ENCODE measurements at places on chromosomes 7 and 10.
A peak's percentile ranks its signal among the peaks of the same experiment; 100 is the strongest.

GRCh38 chr7:36051501-36051900, 101.6 kb upstream of the EEPD1 start:
- DNase-seq = no peak

GRCh38 chr10:37700886-37701780, 156.3 kb downstream of the ZNF248 start:
- DNase-seq = no peak

DNA sequence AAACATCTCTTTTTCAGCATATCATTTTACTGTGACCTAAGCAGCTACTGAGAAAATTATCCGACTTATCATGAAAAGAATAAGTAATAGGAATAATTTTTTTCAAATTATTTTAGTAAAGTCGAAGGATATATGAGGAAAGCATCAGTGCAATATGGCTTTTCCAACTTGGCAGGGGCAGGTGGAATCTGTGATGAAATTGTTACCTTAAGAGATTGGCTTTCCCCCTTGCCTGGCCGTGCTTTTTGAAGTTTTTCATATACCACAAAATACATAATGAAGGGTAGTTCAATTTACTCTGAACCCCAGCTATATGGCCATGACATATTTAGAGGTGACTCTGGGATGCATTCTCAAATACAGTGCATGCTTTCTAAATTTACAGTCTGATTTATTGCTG, 87.2 kb upstream of the MKX start:
- no peak for DNase-seq

GRCh38 chr10:25815236-25815635, 118.8 kb upstream of the MYO3A start:
- no peak for DNase-seq

GRCh38 chr10:35056133-35056532, 34.0 kb downstream of the CUL2 start:
- no peak for DNase-seq

DNA sequence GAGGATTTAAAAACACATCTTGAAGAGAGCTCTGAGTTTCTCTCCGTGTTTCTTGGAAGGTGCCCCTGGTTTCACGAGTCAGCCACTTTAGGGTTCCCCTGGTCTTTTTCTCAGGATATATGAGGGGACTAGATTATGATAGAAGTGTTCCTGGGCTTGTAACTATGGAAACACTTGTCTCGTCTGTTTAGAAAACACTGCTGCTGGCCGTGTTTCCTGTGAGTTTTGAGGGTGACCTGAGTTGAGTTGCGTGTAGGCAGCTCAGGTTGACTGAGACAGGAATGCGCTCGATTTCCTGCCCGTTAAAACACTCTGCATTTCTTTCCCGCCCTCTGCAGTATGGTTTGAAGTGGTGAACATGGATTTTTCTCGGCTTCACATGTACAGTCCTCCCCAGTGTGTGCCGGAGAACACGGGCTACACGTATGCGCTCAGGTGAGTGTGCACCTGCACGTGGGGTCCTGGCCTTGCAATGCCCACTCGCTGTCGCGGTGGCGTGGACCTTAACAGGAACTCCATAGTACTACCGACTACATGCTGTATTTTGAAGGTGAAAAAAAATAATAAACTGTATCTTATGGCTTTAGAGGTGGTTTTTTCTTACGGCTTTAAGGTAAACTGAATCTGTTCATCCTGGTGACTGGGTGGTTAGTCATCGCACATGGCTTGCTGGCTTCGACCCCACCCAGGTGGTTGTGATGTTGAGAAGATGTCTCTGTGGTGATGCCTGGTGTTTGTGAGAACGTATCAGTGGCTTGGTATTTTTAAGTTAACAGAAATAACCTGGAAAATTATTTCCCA, at the start of gene SUN1:
TSS of gene SUN1 (plus strand) at position 310 of the 801 bp plus-strand sequence. CDS start at position 359, 49 bp downstream.
- peak; percentile 62 for DNase-seq

GRCh38 chr10:128001363-128001745, 94.5 kb downstream of the PTPRE start:
- DNase-seq = no peak

DNA sequence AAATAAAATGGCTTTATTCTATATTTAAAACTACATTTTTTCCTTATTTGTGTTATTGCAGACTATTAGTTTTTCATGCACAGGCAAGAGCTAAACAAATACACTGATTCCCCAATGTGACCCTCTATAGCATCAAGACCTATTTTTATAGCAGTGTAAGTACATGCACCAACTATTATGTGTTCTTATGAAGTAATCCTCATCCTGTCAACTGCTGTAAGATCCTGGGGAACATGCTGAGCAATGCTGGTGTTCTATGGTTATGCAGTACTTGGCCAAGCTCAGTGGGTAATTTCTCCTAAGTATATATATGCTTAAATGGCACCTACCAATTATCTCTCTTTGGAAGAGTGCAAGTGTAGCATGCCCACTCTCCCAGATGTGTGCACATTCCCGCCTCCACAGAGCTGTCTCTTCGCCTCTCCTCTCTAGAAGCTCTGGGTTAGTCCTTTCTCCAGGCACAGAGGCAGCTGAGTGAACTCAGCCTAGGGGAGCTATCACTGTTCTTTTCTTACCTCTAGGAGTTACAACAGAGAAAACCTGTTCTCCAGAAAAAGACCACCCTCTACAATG, 428.8 kb downstream of the KCNMA1 start:
- DNase-seq = no peak

- DNase-seq = no peak
Observed at GRCh38 chr7:151249034-151249731, 689 bp upstream of the SMARCD3 start.

GRCh38 chr10:62183857-62184795, 84.5 kb downstream of the RTKN2 start:
- no peak for DNase-seq

GRCh38 chr7:78716876-78717275, 736.6 kb downstream of the MAGI2 start:
- DNase-seq = no peak

DNA sequence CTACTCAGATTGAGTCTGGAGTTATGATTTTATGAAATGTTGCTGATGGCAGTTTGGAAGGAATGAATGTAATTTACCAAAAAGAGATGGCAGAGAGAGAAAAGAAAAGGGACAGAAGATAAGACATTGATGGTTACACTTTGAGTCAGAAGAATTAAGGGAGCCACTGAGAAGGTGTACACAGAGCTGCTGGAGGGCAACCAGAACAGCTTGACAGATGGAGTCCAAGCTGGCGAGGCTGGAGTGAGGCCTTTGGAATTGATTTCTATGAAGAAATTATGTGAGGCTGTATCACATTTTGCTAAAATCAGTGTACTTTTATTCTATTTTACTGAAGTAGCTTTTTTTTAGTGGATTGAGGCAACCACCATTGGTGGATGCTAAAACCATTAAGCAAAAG, 740.5 kb downstream of the REEP3 start:
- DNase-seq = no peak

GRCh38 chr10:23439961-23440889, 1.4 kb downstream of the OTUD1 start:
- peak; percentile 26 for DNase-seq

- no peak for DNase-seq
Observed at GRCh38 chr7:92624298-92624996, 34.3 kb upstream of the FAM133B start.

DNA sequence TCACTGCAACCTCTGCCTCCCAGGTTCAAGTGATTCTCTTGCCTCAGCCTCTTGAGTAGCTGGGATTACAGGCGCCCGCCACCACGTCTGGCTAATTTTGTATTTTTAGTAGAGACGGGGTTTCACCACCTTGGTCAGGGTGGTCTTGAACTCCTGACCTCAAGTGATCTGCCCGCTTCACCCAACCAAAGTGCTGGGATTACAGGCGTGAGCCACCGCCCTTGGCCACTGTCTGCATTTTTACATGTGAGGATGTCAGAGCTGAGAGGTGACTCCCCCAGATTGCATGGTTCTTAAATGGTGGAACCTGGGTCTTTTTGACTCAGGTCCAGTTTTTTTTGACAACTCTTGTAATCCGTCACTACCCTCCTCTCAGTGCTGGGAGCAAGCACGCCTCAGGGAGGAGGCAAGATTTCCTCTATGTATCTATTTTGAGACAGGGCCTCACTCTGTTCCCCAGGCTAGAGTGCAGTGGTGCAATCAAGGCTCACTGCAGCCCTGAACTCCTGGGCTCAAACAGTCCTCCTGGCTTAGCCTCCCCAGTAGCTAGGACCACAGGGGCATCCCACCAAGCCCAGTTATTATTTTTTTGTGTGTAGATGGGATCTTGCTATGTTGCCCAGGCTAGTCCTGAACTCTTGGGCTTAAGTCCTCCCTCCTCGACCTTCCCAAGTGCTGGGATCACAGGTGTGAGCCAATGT, 1.2 kb upstream of the SRRT start:
- DNase-seq = no peak

GRCh38 chr7:26468625-26469024, 177.0 kb downstream of the SNX10 start:
- DNase-seq = no peak

DNA sequence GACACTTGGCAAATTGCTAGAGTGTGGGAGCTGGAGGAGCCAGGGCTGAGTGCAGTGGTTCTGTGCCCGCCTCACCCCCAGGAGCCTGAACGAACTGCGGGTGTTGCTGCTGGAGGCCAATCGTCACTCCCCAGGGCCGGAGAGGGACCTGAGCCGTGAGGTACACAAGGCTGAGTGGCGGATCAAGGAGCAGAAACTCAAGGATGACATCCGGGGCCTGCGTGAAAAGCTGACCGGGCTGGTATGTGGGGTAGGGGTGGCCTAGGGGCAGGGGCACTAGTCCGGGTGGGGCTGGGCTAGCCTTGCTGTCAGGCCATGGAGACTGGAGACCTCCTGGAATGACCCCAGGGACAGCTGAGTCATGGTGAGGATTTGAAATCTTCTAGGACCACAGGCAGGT, 56.7 kb upstream of the GTF2IRD1 start:
- DNase-seq = no peak

GRCh38 chr7:31052841-31053601, 913 bp downstream of the ADCYAP1R1 start:
- no peak for DNase-seq

GRCh38 chr10:97365761-97366351, 31.3 kb upstream of the FRAT2 start:
- no peak for DNase-seq

DNA sequence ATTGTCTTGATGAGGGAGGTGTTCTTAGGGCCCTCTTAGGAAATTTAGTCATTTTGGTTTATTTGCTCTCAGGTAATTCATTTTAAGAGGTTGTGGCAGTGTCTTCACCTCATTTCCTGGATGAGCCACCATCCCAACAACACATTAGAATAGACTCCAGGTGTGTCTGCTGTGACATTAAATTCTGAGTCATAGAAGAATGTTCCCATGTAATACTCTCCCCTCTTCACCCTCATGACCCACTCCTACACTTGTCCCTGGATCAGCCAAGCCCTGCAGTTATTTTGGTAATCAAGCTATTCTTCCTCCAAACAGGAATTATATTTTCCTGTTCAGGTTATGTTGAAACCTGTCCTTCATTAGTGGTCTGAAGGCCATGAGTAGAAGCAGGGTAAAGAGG, 944.1 kb downstream of the SORCS3 start:
- DNase-seq = no peak

DNA sequence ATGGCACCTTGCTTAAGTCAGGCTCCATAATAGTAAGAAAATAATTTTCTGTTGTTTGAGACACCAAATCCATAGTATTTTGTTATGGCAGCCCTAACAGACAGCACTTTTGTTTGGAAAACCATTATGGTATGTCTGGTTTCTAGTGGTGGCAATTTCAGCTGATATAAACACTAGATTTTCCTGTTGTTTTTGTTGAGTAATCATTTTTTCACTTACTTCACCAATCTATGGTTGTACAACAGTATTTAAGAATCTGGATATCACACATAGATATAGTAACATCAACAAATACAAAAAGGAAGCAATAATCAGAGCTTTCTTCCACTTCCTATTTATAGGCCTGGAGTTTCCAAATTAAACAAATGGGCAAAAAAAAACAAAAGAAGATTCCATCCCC, 725.8 kb upstream of the POM121L12 start:
- no peak for DNase-seq

- no peak for DNase-seq
Observed at GRCh38 chr7:24140001-24140400, 144.0 kb upstream of the NPY start.

GRCh38 chr7:91957823-91958222, 17.2 kb downstream of the AKAP9 start:
- no peak for DNase-seq

- no peak for DNase-seq
Observed at GRCh38 chr7:68458010-68458908, 1140.0 kb upstream of the AUTS2 start.

DNA sequence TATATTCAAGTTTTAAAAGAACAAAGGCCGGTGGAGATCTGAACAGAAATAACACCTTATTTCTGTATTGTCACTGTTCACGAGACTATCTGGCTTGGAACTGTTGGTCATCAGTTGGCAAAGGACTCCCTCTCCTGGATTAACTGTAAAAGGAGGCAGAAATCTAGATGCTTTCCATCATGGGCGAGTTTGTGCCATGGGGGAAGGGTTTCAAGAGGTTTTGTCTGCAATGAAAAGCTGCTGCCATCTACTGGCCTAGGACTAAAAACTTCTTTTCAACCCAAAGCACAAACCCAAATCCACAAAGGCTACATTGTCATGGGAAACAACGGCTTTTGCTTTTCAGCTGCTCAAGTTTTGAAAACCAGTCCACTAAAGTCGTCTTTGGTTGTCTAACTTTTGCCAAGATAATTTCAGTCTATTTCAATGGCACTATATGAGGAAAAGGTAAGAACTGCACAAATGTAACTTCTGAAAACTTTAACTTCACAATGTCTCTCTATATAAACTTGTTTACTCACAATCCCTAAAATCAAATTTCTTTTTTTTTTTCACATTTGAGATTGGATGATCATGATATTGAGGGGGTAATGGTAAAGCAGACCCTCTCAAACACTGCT, 196.8 kb downstream of the SKAP2 start:
- peak; percentile 58 for DNase-seq

- DNase-seq = no peak
Observed at GRCh38 chr7:158120316-158120715, 467.3 kb downstream of the PTPRN2 start.

DNA sequence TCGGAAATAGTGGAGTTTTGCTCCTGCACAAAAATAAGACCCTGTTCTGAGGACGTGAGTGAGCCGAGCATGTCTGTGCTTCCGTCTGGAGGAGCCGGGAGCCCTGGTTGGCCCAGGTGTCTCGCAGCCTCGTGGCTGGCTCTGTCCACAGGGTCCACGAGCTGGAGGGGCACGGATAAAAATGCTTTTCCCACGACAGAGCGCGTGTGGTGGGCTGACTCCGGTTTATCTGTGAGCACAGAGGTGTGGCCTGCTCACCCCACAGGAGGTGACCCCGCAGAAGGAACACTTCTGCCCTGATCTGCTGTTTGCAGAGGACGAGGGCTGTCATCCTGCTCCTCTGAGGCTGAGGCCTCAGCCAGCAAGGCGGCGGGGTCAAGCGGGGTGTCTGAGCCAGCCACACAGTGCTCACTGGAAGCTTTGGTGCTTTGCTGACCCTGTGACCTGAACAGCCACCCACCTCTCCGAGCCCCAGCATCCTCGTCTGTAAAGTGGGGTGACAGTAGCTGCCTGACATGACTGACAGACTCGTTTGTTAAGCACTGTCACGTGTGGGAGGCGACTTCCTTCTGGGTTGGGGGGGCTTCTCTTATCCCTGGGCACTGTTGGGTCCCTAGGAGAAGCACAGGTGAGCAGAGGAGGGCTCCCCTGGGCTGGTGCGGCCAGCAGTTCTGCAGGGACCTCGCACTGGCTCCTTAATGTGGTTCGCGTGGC, 162.5 kb downstream of the DNAJB6 start:
- no peak for DNase-seq

- DNase-seq = no peak
Observed at GRCh38 chr7:73828107-73828803, 2.5 kb upstream of the CLDN4 start.

Data from stimulated activated effector memory CD8-positive, alpha-beta T cell treated with anti-CD3 and anti-CD28 coated beads, Interleukin-12 subunit alpha, Interleukin-12 subunit beta, amount 100 ng/mL, for 72 hours (primary cell).